Type B pancreatic cell (in vitro differentiated cells): ENCODE measurements at places on chromosomes 6 and 20. TPM values are rescaled to one million over a fixed set of nuclear protein-coding genes. Genes with fewer than 3 reads are reported as not detected.

DNA sequence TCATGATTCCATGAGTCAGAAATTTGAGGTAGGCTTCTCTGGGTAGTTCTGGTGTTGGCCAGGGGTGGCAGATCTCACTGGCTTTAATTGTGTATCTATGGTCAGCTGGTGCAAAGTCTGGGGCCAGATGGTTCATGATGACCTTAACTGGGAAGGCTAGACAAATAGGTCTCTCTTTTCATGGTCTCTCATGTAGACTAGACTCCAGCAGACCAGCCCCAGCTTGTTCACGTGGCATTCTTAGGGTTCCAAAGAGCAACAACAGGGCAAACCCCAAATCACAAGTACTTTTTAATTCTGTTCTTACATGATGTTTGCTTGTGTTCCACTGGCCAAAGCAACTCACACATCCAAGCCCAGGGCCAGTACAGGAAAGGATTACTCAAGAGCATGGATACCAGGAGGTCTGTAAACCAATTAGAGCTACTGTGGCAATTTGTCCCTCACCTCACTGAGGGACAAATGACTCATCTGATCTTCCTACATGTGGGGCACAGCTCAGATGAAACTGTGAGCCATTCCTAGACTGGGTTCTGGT, 79.5 kb upstream of the PBOV1 start:
- no peaks in the 10 kb centered on the region for H3K4me1 ChIP-seq
- no peak overlapping the region for H3K4me3 ChIP-seq
- no peak for DNase-seq
- no peaks in the 10 kb centered on the region for H3K27me3 ChIP-seq
- no peak overlapping the region for H3K27ac ChIP-seq
- peaks cover 3% of the 10 kb centered on the region for H3K36me3 ChIP-seq

GRCh38 chr6:48397887-48398286, 286.9 kb upstream of the PTCHD4 start:
- no peak for DNase-seq
- no peaks in the 10 kb centered on the region for H3K27me3 ChIP-seq

RIPPLY2 gene
- total RNA-seq, result 1.6 and 1.8 TPM in 2 replicates

DNA sequence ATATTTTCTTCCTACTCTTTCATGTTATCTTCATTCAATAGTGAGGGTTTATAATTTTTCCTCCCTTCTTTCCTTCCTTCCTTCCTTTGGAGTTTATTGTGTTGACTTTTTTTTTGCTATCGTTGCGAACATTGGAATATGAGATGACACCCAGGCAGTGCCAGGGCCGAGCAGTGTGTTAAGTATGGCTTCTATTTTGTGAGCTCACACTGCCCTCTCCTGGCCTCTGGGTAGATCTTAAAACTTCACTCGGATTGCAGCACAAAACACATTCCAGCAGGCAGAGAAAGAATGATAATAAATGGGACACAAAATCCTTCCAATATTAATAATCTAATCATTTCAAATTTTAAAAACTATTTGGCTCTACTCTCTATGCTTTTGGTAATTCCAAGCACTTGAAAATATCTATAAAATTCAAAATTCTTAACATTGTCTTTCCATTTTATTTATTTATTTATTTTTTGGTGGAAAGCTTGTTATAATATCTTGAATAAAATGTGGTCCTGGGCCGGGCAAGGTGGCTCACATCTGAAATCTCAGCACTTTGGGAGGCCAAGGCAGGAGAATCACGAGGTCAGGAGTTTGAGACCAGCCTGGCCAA, 147.4 kb upstream of the OLIG3 start:
- no peak overlapping the region for H3K4me3 ChIP-seq
- H3K27ac ChIP-seq, result no peak overlapping the region
- no peaks in the 10 kb centered on the region for H3K36me3 ChIP-seq
- H3K27me3 ChIP-seq, result no peaks in the 10 kb centered on the region
- no peak for DNase-seq

DNA sequence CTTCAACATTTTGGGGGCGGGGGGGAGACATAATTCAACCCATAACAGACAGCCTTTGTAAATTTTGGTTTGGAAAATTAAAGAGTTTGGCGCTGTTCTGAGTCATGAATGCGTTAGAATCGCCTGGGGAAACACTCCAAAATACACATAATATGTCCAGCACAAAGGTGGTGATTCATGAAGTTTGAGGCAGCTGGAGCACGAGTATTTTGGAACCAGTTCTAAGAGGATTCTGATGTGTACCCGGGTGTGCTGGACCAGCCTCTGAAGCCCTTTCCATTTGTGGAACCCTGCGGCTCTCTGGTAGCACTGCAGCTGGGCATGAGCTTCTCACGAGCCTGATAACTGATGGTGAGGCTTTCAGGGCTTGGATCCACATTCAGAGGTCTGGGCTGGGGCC, 4.7 kb downstream of the GMPR start:
- peaks cover 32% of the 10 kb centered on the region for H3K4me1 ChIP-seq
- H3K4me3 ChIP-seq, result no peak overlapping the region
- H3K27ac ChIP-seq, result no peak overlapping the region
- no peak for DNase-seq
- H3K36me3 ChIP-seq, result peaks cover 4% of the 10 kb centered on the region
- peaks cover 33% of the 10 kb centered on the region for H3K27me3 ChIP-seq

DNA sequence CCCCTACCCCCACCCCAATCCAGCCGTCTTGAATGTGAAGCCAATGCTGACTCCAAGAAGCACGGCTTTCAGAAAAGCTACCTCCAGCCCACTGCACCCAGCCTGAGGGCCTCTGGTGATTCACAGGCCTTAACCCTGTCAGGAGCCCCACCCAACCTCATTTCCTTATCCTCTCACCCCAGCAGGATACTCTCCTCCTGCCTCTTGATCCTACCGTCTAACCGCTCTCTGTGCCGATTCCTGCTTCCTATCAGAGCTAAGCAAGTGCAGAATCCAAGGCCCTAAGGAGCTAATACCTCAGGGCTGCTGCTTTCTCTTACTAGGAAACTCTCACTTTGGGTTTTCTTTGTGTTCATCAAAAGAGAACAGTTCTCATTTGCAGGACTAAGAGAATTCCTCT, 47.2 kb downstream of the TRERF1 start:
- H3K36me3 ChIP-seq, result peaks cover 5% of the 10 kb centered on the region
- H3K27me3 ChIP-seq, result no peaks in the 10 kb centered on the region
- peaks cover 27% of the 10 kb centered on the region for H3K4me1 ChIP-seq
- DNase-seq, result no peak

- peak within 1 kb of the TSS; percentile 94 for H3K27ac ChIP-seq
- H3K4me1 ChIP-seq, result peaks cover 41% of the 10 kb centered on the region
- H3K4me3 ChIP-seq, result peak within 1 kb of the TSS; percentile 92
- no peaks in the 10 kb centered on the region for H3K27me3 ChIP-seq
Measured at GRCh38 chr6:44257025-44257752, at the start of gene SLC35B2. TSS of gene SLC35B2 (minus strand) at chr6:44257528. CDS start at chr6:44257410, 118 bp downstream.

DNA sequence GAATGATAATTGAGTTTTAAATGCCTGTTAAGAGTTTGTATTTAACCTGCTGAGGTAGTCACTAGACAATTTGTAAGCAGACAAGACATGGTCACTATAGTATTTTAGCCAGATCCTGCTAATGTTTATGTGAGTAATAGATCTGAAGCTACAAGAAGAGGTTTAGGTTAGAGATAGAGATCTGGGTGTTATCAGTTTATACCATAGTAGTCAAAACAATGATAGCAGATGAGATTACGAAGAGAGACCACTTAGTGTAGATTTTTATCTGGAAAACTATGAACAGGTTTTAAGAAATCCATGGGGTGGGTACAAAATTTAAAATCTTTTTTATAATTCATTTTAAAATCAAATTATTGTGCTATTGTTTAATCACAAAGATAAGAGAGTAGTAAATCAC, 47.5 kb downstream of the PHIP start:
- H3K4me1 ChIP-seq, result peaks cover 9% of the 10 kb centered on the region
- H3K36me3 ChIP-seq, result peaks cover 36% of the 10 kb centered on the region
- DNase-seq, result no peak
- no peak overlapping the region for H3K27ac ChIP-seq
- no peaks in the 10 kb centered on the region for H3K27me3 ChIP-seq

HLA-DRB1 gene
- 24.3 and 88.9 TPM in 2 replicates for total RNA-seq
